ENCODE measurements at places on chromosomes 13 and 19.

GRCh38 chr13:111668451-111668850 is 348.0 kb downstream of the TEX29 start:
- DNase-seq: no peak

GRCh38 chr19:30795727-30796126 is 423.5 kb downstream of the ZNF536 start:
- DNase-seq: no peak

DNA sequence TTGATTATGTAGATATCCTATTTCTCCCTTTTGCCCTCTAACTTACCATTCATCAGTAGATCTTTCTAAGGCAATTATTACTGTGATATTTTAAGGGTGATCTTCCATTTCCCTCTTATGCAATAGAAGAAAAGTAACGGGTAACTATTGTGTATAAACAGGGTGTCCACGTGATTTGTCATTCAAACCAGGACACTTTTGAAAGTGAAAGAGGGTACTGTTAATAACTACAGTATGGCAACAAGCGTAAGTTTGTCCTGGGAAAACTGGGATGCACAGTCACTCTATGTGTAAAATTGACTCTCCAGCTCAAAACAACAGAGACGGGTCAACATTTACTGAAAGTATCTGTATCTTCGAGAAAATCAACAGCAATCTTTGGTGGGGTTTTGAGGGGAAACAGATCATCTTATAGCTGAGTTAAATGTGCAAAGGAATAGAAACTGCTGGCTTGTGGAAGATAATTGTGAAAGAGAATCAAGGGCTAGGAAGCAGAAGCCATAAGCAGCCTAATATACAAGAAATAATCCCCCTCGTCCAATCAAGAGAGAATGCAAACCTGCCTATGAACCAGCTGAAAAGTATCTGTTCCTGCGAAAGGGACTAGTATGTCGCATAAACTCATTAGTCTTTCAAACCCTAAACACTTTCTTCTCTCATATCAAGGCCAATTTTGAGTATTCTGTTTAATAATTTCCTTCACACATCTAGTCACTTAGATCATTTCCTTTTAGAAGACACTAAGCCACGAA is 126.7 kb downstream of the FOXO1 start:
- DNase-seq: no peak

- no peak for DNase-seq
Observed at GRCh38 chr19:41906271-41906670, 22.0 kb downstream of the ERFL start.

DNA sequence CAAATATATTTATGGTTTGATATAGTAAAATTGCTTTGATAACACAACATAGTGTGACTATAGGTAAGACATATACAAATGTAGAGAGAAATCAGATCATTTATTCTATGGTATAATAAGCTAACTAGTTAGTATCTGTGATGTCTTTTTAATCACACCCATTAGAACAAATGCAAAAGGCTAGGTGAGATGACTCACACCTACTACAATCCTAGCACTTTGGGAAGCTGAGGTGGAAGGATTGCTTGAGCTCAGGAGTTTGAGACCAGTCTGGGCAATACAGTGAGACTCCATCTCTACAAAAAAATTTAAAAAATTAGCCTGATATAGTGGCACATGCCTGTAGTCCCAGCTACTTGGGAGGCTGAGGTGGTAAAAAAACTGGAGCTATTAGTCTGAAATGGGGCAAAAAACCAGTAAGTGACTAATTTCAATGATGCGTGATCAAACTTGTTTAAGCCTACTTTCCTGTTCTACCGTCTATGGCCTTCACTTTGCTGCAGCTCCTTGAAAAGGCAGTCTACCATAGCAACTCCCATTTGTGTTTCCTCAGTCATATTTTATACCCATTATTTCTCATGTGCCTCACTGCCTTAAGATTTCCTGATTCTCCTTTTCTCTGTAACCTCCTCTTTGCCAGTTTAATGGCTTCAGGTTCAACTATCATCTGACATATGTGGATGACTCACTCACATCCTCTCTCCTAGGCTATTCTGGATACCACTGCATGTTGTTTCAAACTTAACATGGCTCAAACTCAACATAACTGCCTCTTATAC is 12.5 kb downstream of the ALG5 start:
- no peak for DNase-seq

DNA sequence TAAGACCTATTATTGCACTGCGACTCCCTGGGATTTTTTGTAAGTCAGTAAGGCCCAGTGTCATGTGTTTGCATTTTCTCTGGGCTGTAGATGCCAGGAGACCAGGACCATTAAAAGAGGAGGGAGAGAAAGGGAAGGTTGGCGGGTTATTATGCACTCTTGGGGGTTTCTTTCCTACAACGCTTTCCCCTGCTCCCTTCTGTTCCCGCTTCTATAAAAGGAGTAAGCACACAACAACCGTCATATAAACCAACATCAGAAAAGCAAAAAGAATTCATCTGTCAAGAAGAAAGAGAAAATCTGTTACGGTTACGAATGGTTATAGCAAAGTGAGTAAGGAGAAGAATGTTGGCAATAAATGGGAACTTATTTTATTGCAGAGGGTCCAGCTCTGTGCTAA is 541.8 kb downstream of the IRS2 start:
- no peak for DNase-seq

DNA sequence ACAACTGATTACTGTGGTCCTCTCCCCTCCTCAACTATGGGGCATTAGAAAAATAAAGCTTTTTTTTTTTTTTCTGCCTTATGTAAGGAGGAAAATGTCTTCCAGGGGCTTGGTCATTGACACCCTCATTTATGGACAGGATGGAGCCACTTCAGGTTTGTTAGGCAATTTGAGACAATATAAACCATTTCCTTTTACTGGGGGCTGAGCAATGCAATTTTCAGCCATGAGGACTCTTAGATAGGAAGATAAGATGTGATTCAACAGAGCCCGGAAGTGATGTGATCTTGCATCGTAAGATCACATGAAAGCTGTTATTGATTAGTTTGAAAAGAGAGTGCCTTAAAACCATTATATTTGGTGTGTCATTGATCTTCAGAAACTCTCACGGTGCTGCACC is 210.8 kb downstream of the OXGR1 start:
- DNase-seq: no peak

GRCh38 chr13:42495751-42496150 is 78.2 kb upstream of the TNFSF11 start:
- no peak for DNase-seq

GRCh38 chr19:4032436-4032835 is 24.9 kb downstream of the PIAS4 start:
- DNase-seq: no peak

GRCh38 chr13:55543053-55543452 is 1597.7 kb upstream of the PRR20A start:
- no peak for DNase-seq

DNA sequence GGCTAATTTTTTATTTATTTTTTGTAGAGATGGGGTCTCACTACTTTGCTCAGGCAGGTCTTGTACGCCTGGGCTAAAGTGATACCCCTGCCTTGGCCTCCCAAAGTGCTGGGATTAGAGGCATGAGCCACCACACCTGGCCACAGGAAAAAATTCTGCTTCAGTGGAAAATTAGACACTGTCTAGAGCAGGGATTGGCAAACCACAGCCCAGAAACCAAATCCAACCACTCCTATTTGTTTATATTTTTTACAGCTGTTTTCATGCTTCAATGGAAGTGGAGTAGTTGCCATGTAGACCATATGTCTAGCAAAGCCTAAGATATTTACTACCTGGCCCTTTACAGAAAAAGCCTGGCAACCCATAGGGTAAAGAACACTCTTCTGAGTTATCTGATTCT is 123.7 kb upstream of the MRI1 start:
- DNase-seq: no peak

DNA sequence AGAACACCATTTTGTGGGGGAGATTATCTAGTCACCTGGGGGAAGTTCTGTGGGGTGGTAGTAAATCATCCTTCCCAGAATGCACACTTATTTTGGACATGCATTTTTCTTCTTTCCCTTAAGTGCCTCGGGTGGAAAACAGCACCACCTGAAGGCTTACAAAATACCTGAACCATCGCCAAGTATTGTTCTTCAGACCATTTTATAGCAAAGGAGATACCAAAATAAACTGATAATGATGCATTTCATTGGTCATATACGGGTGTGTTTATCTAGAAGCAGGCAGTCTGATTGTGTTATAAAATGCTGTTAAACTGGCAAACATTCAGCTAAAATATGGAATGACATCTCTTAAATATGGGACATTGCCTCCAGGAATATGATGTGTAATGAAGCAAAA is 1034.7 kb downstream of the SLITRK1 start:
- DNase-seq: no peak

DNA sequence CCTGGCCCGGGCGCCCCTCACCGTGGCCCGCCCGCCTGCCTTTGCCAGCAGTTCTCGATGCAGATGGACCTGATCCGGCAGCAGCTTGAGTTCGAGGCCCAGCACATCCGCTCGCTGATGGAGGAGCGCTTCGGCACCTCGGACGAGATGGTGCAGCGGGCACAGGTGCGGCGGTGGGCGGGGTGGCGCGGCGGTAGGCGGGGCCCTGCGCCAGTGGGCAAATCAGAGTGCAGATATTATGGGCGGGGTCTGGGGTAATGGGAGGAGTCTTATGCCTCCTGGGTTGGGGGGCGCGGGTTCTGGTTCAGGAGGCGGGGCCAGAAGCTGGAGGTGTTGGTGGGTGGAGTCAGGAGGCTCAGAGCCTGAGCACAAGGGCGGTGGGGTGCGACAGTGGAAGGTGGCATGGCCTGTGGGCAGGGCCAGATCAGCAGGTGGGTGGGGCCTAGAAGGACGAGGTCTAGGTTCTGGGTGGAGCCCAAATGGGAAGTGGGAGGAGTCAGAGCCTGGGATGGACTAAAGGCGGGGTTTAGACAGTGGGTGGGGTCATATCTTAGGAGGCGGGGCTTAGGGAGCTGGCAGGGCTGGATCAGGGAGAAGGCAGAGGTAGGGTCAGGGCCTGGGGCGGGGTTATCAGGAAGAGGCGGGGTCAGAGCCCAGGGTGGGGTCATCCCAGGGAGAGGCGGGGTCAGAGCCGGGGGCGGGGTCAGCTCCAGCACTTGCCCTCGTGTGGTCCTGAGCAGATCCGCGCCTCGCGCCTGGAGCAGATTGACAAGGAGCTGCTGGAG is 5.6 kb downstream of the APC2 start:
- DNase-seq: no peak

DNA sequence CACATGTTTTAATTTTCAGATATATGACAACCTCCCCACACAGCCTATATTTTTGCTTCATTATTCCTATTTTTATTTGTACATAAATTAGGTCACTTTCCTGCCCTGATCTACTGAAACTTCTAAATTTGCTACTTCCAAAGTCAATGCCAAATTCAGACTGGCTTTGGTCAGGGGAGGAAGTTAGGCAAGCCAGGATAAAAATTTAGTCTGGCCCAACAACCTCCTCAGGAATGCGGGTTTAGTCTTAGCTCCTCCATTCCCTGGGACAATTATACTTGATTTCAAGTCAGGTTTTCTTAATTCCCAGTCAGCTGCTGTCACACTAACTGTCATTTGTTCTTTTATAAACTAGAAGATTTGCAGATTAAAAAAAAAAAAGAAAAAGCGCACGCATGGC is 84.3 kb downstream of the TM9SF2 start:
- no peak for DNase-seq

GRCh38 chr19:39372047-39372802 is 18.7 kb downstream of the PAF1 start:
- DNase-seq: no peak

- DNase-seq: no peak
Observed at GRCh38 chr13:98173431-98174152, 3.5 kb downstream of the RNF113B start.

DNA sequence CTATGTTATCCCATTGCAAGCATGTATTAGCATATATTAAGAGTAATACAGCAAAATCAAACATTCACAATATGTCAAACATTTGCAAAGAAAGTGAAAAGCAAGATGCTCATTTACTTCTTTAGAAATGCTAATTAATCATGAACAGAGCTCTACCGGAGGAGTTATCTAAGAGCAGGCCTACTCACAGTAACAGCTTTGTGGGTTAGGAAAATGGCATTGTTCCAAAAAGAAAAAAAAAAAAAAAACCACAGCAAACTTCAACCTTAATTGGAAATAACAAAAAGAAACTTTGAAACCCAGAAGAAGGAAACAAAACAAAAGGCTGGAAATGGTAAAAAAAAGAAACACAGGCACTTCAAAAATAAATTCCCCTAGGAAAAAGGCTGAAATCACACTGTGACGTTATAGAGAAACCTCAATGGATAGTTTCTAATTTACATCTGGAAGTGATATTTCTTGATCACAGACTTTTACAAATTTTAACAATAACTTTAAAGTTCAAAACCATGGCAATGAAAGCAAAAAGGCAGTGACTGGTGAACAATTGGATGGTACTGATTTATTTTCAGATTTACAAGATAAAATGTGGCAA is 1236.8 kb upstream of the SPRY2 start:
- DNase-seq: no peak
